ENCODE measurements at places on chromosomes 1 and 21.

DNA sequence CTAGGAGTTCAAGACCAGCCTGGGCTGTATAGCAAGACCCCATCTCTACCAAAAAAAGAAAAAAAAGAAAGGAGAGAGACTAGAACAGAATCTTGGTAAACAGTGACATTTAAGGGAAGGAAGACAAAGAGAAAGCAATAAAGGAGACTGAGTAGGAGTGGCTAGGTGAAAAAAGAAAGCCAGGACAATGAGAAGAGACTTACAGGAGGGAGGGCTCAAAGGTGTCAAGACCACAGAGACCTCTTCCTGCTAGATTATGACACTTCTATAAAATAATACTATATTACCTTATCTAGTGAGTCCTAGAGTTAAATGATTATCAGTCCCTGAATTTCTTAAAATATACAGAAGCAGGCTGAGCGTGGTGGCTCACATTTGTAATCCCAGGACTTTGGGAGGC is 10.1 kb upstream of the EPRS1 start:
- DNase-seq: no peak

- no peak for DNase-seq
Observed at GRCh38 chr1:176017722-176018121, 189.4 kb downstream of the COP1 start.

DNA sequence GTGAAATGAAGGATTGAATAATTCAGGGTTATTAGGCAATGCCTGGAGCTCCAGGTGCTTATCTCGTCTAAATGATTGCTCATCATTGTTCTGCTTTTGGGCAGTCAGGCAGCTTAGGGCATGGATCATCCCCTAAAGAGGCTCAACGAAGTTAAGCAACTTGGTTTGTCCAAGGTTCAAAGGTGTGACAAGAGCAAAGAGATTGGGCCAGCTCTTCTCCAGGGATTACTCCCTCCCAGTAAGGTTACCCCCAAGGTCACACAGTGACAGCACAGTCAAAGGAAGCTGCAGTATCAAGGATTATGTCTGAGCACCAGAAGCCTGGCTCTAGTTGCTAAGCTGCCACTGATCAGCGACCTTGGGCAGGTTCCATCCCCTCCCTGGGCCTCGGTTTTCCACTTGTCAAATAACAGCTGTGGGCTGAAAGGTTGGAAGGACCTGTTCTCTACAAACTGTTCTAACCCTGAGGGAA is 6.8 kb downstream of the ETNK2 start:
- DNase-seq: no peak

- DNase-seq: no peak
Observed at GRCh38 chr1:66300972-66301451, 232.9 kb upstream of the SGIP1 start.

GRCh38 chr1:149885339-149886120 is 13.8 kb upstream of the BOLA1 start:
- peak; percentile 91 for DNase-seq

GRCh38 chr1:11150326-11150725 is 38.8 kb upstream of the ANGPTL7 start:
- no peak for DNase-seq

- peak; percentile 45 for DNase-seq
Observed at GRCh38 chr21:33133892-33134291, 64.0 kb downstream of the OLIG1 start.

GRCh38 chr1:216749232-216749631 is 26.0 kb upstream of the ESRRG start:
- peak; percentile 39 for DNase-seq

DNA sequence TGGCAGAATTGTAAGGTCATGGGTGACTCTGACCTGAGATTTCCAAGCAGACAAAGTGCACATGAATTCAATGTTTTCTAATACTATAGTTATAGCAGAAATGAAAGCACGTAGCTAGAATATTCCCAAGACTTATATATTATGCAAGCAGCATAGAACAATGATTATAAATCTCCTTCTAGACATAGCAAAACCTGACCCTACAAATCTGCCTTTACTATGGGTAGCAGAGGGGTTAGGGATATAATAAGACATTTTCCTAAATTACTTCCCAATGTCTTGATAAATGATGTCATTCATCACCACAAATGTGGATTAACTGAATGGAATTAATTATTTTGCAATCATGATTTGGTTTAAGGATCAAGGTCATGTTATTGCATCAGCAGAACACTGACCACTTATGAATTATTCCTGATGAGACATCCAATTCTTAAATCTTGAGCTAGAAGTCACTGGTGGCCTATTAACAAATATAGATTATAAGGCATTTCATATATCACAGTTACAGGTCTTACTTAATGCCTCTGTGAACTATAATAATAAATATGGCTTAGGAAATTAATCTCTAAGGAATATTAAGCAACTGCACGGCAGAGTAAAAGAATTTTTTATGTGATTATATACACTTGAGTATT is 776.6 kb downstream of the AMY1C start:
- DNase-seq: no peak

DNA sequence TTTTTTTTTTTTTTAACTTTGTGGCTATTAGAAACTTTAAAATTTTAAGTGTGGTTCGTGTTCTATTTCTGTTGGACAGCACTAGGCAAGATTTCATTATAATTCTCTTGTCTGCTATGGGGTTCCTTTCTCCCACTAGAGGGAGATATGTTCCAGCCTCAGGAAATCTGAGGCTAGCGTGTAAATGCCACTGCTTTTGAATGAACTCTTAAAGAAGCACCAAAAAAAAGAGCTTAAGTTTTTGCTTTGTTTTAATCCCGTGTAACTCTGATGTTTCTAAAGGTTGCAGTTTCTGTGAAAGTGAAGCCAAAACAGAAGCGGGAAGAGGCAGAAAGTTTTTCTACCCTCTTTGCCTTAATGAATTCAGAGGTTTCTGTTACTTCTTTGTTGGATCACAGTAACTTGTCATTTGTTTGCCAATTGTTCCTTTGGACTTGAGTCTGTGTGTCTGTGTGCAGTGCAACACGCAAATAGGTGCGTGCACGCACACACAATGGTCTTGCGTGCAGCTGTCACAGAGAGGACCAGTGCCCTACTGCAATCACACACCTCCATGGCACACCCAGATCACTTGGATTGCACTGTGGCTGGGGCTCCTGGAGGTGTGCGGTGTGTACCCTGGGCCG is 32.3 kb downstream of the HHAT start:
- DNase-seq: peak; percentile 37

GRCh38 chr1:178271471-178271870 is 177.6 kb downstream of the RASAL2 start:
- no peak for DNase-seq

- DNase-seq: no peak
Observed at GRCh38 chr1:39478126-39478915, 13.1 kb upstream of the BMP8A start.

DNA sequence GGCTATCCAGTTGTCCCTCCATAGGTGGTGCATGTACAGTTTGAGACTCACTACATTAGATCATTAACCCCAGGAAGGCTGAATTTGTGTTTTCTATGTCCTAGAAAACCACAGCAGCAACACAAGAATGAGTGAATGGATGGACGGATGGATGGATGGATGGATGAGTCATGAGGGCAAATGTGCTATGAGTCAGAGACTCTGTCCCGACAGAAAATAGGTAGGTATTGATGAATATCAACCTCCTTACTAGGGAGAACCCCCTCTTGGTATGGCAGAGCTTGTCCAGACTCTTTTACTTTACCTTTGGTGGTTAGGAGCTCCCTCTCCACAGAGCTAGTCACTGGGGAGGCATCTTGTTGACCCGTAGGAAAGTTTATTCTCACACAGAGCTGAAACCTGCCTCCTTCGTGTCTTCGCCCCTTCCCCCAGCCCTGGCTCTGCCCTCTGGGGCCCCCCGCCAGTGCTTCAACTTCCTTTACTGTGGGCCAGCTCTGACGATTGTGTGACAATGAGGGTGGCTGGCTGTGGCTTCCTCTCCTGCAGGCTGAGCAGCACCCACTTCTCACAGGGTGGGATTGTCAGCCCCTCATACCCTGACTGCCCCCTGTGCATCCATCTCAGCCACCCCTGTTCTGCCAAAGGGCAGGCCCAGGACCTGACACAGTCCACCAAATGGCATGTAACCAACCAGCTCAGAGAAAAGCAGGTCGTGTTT is 145.2 kb downstream of the FOXD2 start:
- DNase-seq: no peak

GRCh38 chr1:81650776-81651175 is 150.0 kb upstream of the ADGRL2 start:
- no peak for DNase-seq

GRCh38 chr1:14742181-14742980 is 143.9 kb downstream of the KAZN start:
- DNase-seq: no peak

DNA sequence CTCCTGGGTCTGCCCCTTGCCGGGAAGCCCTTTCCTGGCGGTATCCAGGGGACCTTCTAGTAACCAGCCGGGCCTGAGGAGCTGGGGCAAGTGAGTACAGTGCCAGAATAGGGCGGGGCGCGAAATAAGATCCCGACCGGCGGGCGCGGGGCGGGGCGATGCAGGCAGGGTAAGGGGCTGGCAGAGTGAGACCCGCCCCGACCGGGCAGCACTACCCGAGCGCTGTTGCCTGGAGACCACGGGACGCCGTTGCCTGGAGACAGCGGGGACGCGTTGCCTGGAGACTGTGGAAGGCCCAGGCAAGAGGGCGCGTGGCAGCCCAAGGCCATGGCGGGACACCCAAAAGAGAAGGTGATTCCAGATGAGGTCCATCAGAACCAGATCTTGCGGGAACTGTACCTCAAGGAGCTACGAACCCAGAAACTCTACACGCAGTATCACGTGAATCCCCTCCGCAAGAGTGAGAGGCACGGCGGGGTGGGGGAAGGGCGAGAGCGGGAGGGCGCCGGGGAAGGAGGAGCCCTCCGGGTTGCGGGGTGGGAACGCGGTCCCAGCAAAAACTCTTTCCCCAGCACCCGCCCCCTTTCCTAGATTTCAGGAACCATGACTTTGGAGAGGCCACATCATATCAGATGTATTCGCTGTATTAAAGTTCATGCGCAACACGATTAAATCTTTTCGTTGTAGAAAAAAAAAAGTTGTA is 24.3 kb downstream of the EBNA1BP2 start:
- peak; percentile 95 for DNase-seq

DNA sequence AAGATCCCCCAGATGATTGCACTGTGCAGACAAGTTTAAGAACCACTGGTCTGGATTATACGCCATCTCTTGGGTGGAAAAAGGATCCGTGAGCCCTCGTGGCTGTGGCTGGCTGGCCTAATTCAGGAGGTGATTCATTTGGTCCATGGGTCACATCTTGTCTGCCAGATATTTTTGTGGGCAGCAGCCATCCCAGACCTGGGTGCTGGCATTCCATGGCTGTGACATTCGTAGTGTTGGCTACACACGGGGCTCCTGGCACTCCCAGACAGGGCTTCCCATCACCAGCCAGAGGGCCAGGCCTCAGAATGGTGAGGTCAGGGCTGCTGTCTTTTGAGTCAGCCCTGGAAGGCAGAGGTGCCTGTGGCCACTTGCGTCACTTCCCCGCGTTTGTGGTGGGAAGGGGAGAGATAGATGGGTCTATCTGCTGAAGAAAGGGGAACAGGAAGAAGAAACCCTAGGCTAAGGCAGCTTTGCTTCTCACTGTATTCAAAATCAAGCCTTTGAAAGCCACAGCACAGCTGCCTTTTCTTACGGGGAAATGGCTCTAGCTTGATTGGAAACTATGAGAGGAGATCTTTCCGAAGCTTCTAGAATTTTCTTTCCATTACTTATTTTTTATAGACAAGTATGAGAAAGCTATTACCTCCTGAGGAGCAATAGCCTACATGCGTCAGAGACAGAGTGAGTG is 32.4 kb downstream of the EIF2D start:
- DNase-seq: no peak

DNA sequence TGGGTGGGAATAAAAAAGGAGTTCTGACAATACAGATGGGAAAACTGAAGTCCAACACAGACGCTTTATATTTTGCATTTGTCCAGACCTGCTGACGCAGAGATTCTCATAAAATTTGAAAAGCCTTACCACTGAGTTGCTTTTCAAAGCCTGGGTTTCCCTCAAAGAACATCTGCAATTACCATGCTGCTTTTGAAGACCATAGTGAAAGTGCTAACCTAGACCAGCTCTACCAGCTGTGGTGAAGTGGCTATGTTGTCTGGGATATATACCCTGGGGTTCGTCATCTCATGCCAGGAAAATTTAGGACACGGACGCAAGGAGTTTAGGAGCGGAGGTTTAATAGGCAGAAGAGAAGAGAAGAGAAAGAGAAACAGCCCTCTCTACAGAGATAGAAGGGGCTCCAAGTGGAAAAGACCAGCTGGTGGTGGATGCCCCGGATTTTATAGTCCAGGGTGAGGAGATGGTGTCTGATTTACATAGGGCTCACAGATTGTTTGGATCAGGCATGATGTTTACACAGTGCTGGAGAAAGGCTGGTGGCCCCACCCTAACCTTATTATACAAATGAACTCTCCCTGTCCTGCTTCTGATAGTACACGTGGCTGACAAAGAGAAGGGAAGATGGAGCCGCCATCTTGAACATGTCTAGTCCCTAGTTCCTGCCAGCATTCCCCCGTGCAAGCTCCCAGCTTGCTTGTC is 73.8 kb downstream of the AK4 start:
- DNase-seq: no peak

DNA sequence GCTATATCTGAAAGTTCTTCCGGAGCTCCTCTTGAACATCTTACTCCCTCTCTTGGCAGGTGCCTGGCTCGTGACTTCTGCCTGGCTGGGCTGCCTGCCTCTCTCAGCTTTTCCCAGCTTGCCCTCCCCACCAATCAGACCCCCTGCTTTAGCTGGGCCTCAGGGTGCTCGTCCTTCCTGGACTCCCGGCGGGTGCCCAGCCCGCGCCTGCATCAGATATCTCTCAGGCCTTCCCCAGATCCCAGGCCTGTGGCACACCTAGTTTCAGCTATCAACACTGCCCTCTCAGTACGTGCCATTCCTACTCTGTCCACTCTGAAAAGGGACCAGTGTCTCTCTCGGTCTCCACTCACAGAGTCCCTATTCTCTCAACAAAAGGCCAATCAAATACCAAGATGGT is 96.5 kb upstream of the CLDN14 start:
- no peak for DNase-seq

DNA sequence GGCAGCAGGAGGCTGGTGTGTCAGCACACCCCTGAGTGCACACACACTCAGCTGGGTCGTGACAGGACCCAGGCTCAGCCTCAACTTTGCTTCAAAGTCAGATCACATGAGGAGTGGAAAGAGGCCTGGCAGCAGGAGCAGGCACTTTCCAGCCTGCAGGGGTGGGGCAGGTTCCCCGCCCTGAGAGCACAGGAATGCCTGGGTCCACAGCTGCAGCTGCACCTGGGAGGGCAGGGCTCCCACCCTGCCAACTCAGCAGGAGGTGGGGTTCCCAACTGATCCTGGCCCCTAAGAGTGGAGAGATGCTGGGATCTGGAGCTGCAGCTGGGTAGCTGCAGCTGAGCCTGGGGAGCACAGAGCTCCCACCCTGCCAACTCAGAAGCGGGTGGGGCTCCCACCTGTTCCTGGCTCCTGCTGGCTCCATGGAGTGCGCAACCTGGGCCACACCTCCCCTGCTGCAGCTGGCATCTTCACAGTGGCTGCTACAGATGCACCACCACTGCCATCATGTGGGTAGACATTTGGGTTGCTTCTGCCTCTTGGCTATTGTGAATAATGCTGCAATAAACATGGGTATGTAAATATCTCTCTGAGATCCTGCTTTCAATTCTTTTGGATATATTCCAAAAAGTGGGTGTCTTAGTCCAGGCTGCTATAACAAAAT is 415.4 kb downstream of the TTLL7 start:
- DNase-seq: no peak
